ENCODE measurements at places on chromosomes 2 and 18. TPM values are rescaled to one million over a fixed set of nuclear protein-coding genes. Genes with fewer than 3 reads are reported as not detected.
A peak's percentile ranks its signal among the peaks of the same experiment; 100 is the strongest.

DNA sequence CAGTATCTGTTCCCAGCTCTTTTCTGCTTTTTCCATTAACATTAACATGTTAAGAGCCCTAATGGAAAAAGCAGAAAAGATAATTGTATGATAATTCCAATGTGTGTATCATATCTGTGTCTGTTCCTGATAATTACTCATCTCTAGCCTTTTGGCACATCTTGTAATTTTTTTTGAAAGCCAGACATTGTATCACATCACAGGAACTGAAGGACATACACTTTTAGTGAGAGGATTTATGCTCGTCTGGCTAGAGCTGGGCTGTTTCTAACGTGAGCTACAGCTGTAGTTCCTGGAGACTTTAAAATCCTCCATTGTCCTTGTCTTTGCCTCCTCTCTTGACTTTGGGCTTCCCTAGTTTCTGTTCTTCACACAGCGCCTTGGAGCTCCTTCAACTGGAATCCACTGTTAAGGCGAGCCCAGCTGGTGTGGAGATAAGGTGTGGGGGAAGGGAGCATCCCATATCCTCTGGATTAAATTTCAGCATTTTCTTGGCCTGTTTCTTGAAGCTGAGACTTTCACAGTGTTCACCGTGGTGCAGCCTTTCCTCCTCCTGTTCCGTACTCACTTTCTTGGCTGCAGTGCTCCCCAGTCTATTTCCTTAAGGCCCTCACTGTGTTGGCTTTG lies 211.5 kb downstream of the GALR1 start:
- DNase-seq: peak; percentile 5
- H3K4me3 ChIP-seq: no peak overlapping the region
- H3K36me3 ChIP-seq: no peaks in the 10 kb centered on the region
- no peaks in the 10 kb centered on the region for H3K27me3 ChIP-seq

DNA sequence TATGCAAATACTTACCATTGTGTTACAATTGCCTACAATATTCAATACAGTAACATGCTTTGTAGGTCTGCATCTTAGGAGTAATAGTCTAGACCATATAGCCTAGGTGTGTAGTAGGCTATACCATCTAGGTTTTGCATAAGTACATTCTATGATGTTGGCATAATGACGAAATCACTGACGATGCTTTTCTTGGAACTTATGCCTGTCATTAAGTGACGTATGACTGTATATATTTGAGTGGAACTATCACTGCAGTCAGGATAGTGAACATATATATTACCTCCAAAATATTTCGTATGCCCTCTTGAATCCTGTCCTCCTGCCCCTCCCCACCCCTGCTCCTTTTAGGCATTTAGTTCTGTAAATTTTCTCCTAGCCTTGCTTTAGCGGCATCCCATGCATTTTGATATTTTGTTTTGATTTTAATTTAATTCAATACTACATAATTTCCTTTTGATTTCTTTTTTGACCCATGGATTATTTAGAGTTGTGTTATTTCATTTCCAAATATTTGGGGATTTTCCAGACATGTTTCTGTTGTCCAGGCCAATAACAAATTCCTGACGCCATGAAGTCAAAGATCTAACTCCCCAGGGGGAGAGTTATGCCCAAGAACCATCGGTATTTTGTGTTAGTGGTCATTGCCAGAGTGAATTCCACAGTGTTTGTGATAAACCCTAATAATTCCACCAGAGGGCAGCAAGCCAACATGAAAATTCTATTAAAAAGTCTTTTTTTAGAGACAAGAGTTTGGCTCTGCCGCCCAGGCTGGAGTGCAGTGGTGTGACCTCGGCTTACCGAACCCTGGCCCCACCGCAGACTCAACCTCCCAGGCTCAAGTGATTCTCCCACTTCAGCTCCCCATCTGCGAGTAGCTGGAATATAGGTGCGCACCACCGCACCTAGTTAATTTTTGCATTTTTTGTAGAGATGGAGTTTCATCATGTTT lies 24.2 kb upstream of the CASP8 start:
- peaks cover 4% of the 10 kb centered on the region for H3K36me3 ChIP-seq
- H3K27ac ChIP-seq: no peak overlapping the region
- H3K4me3 ChIP-seq: no peak overlapping the region
- no peaks in the 10 kb centered on the region for H3K27me3 ChIP-seq
- no peak for DNase-seq

DNA sequence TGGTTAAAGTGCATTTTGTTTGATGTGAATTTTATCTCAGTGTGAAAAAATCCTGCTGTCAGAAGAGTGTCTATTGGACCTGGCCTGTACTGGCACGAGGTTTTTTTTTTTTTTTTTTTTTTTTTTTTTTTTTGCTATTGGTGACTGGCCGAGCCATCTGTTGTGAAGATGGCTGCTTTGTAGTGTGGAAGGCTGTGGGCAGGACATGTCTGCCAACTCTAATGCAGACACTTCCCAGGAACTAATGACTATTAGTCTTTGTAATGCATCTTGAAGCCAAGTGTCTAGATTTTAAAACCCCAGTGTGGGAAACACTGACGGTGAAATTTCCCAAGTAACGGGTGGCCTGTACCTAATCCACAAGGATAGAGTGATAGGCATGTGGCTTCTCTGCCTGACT lies 34.3 kb downstream of the ZAP70 start:
- peaks cover 18% of the 10 kb centered on the region for H3K36me3 ChIP-seq
- no peaks in the 10 kb centered on the region for H3K4me1 ChIP-seq
- H3K4me3 ChIP-seq: no peak overlapping the region
- no peaks in the 10 kb centered on the region for H3K27me3 ChIP-seq
- no peak overlapping the region for H3K27ac ChIP-seq

The ASB18 gene
- 0.03 TPM for polyA plus RNA-seq
